ENCODE measurements at places on chromosomes 5 and 9.

DNA sequence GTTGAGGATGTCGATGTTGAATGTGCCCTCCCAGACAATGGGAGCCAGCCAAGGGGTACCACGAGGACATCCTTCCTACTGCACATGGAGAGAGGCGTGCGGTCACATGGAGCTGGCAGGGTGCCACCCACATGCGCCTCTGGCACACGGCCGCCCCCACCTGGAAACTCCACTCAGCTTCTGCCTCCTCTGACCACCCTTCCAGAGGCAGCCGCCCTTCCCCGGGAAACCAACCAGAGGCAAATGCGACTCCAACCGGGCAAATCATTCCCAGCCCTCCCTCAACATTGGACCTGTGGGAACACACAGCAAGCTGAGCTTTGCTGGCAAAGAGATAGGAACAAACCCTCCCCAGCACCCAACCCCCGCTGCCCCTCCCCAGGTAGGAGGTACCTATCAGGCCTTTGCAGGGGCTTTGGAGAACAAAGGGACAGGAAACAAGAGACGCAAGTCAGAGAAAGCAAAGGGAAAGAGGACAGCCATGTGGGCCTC, 17.5 kb downstream of the ABO start:
- DNase-seq, result no peak

DNA sequence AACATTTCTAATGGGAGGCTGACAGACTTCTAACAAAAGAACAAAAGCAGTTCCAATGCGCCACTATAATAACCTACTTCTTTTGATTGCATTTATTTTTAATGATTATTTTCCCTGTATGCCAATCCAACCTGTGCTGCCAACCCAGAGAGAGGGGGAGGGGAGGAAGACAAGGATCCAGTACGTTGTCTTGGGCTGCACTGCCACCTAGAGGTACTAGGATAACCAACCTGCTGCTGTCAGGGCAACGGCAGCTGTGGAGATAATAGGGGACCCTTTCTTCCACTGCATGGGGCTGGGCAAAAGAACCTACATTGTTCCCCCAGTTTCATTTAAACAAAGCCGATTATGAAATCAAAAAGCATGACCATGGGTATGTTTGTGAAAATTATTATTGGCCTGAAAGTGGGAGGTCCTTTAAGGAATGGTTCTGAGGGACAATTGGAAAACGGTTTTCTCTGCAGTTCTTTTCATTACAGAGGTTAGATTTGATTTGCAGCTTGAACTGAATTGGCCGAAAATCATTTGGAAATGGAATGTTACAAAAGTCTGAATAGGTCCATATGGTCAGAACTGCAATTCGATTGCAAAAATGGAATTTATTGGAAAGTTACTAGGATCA, 101.3 kb downstream of the RASEF start:
- DNase-seq, result peak; percentile 71

GRCh38 chr9:89710697-89711096, 105.9 kb downstream of the GADD45G start:
- peak; percentile 78 for DNase-seq

GRCh38 chr5:65803699-65804391, 81.8 kb downstream of the NLN start:
- peak; percentile 43 for DNase-seq

- DNase-seq, result peak; percentile 55
Measured at GRCh38 chr9:115883467-115884329, 269.9 kb upstream of the PAPPA start.

DNA sequence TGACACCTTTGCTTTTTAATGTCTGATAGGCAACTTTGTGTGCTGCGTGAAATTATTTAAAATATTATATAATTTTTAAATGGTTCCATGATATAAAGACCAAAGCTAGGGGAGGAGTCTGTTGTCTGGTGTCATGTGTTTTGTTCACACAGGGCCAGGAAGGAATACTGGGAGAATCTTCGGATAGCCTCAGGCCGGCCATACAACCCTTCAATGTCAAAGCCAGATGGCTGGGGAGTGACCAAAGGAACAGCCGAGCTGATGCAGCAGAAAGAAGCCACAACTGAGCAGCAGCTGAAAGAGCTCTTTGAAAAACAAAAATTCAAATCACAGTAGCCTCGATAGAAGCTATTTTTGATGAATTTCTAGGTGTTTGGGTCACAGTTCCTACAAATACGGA, 19.2 kb downstream of the BHMT start:
- no peak for DNase-seq

DNA sequence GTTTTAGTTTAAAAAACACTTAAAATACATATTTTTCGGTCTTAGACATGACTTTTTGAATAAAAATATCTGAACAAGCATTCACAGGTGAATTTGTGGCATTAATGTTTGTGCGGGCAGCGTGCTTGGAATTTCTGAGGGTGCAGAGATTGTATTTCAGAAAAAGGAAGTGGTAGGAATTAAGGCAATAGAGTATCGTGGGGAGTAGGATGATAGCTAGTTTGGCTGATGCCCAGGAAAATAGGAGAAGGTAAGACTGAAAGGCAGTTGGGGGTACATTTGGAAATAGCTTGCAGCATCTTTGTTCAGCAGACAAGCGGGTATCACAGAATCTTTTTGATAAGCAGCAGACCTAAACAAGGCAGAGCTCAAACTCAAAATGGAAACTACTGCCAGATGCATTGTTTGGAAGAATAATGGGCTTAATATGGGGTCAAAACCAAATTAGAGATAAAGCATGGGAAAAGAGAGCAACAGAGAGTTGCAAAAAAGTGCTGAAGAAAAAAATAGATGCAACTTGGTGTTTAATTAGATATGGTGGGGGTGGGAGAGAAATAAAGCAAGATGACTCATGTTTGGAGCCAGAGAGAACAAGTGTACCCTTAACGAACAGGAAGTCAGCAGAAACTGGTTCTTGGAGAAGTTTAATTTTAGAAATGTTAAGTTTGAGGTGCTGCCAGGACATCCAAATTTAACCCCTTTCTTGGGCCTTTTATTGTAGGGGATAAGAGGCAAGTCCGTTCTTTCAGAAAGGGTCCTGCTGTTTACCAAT, 85.7 kb upstream of the ARRDC3 start:
- DNase-seq, result peak; percentile 69

- DNase-seq, result no peak
Measured at GRCh38 chr9:96137671-96138429, 164.1 kb downstream of the HSD17B3 start.

- no peak for DNase-seq
Measured at GRCh38 chr5:156597276-156597675, 252.8 kb upstream of the PPP1R2B start.

- DNase-seq, result no peak
Measured at GRCh38 chr9:130289711-130290241, 24.2 kb downstream of the HMCN2 start.

GRCh38 chr5:65263321-65263720, 218.4 kb downstream of the ADAMTS6 start:
- DNase-seq, result no peak

- peak; percentile 85 for DNase-seq
Measured at GRCh38 chr9:37618817-37619216, 26.4 kb upstream of the TOMM5 start.

GRCh38 chr5:172788771-172789686, 18.0 kb upstream of the DUSP1 start:
- DNase-seq, result peak; percentile 65

DNA sequence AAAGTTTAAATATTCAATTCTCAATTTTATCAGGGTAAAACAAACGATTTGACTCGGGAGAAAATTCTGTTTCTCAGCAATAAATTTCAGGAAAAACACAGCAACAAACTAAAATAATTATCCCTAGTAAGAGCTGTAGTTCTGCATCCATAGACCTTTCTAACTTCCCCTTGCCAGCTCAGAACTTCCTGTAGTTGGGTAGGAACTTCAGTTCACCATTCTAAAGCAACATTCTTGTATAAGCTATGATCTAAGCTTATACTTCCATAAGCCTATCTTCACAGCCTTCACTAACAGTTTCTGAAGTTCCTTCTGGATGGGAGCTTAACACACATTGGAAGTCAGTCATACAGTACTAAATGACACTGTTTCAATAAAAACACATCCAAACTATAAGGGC, 96.6 kb downstream of the UBAP2 start:
- no peak for DNase-seq

DNA sequence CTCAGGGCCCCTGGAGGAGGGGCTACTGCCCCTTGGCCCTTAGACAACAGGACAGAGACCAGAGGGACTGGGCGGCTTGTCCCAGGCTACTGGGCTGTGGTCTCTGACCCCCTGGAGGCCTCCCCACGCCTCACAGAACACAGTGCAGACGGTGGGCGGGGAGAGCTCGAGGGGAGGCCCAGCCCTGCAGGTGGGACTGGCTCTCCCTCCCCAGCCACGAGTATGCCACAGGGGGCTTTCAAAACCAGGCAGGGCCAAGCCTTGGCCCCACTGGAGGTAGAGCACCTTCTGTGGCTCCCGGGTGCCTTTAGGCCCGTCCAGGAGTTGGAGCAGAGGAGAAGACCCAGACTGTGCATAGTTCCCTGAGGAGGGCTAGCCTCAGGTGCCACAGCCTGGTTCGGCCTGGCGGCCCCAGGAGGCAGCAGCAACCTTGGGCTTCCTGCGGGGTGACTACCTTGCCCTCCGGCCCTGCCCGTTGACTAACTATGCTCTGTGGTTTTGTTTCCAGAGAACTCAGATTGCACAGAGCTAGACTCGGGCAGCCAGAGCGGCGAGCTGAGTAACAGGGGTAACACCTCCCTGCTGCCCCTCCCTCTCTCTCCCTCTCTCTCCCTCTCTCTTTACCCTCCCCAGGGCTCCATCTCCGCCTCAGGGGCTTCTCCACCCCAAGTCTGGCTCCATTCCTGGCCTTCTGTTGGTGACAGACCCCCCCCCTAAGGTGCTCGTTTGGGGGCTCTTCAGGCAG, 15.5 kb downstream of the CARD19 start:
- DNase-seq, result peak; percentile 82

DNA sequence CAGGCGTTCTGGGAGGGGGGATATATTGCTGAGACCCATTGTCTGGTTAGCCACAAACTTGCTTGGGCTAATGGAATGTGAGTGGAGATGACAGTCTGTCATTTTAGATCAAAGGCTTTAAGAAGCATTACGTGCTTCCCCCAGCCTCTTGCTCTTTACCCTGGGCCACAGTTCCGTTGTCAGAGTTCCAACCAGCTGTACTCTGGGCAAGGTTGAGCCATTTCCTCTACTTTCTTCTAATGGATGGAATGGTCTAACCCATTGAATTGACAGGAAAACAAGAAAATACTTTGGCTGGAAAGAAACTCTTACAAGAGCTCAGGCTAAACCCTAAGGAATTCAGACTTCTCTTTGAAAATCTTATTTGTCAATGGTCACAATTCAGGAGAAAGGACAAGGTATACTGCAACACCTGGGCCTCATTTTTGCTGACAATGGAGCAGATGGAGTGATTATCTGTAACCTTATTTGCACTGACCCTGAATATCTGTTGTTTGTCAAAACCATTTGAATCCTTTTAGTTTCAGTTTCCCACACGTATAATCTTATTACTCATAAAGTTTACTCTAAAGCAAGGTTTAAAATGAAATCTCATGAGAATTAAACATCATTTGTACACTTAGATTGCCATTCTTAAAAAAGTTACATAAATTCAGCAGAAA, 231.4 kb downstream of the PDE4D start:
- peak; percentile 22 for DNase-seq

DNA sequence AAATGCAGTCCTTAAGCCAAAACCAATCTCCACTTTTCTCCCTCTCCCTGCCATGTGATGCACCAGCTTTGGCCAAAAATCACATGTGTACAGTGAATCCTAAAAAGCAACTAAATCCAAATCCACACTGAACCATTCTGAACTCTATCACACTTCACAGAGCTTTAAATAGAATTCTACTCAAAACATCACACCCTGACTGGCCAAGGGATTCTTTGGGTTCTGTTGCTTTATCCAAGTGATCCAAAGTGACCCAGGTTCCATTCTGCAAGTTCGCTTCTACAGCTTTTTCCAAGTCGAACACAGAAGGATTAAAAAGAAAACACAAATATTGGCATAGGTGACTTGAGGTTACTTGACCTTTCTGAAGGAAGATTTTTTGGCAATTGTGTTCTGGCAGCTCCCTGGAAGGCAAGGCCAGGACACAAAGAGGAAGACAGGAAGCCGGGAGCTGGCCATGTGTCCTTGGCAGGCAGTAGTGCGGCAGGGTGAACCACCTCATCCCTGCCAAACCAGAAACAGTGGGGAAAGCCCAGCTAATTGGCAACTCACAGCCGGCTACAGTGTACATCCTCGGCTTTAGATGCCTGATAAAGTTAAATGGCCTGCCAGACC, 115.0 kb downstream of the NFIB start:
- peak; percentile 42 for DNase-seq

DNA sequence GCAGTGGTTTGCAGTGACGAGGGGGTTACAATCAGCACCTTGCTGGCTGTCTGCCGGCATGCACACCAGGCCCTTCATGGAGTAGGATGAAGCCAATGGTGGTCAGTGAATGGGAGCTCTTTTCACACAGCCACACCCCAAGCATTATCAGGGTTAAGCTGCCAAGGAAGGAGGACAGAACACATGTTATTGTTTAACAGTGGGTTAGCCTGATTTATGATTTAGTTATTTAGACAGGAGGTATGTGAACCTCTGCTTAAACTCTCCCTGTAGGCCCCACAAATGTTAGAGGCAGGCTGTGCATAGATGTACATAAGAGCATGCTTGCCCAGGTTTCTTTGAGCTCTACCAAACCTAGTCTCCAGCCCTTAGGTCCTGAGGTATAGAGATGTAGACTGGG, 262.9 kb downstream of the SPOCK1 start:
- DNase-seq, result no peak

DNA sequence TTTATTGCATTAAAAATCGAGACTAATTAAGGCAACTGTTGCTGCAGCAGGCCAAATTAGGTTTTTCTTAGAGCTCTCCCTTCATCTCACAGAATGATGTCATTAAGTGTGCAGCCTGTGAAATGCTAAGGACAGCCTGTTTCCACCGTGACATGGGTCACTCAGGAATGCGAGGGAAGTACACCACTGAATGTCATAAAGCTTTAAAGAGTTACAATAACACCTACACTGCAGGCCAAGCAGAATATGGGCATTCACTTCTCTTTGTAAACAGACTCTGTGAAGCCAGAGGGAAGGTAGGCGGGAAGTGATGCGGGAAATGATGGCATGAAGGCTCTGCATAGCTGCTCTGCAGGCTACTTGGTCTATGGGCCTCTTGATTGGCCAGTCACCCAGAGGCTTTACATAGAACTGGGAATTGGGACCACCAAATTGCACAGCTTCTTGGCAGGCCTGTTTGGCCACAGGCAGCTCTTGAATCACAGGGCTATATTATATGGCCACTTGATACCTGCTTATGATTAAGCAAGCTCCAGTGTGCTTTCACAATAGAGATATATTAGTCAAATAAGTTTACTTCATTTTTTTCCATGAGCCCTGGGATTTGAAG, 28.4 kb upstream of the AOPEP start:
- DNase-seq, result peak; percentile 47

DNA sequence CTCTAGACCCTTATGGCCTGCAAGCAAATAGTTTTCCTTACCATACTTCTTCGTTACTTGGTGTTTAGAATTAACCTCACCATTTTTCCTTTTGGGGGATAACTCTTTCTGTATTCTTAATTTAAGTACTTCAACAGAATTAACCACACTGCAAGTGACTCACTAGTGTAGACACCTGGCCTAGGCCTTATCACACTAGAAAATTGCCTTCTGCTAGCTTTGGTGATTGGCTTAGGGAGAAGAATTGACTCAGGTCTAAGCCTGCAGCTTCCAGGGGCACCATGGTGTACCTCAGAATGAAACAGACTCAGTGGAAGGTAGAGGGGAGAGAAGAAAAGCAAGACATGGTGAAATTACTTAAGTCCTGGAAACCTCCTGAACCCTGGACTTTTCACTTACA, 112.8 kb upstream of the HMHB1 start:
- no peak for DNase-seq

Data from A172 (cell line).